Stimulated activated CD8-positive, alpha-beta memory T cell treated with anti-CD3 and anti-CD28 coated beads, Interleukin-2, amount 100 ng/mL, for 1 hour (primary cell): ENCODE measurements at places on chromosomes 16 and 17.

DNA sequence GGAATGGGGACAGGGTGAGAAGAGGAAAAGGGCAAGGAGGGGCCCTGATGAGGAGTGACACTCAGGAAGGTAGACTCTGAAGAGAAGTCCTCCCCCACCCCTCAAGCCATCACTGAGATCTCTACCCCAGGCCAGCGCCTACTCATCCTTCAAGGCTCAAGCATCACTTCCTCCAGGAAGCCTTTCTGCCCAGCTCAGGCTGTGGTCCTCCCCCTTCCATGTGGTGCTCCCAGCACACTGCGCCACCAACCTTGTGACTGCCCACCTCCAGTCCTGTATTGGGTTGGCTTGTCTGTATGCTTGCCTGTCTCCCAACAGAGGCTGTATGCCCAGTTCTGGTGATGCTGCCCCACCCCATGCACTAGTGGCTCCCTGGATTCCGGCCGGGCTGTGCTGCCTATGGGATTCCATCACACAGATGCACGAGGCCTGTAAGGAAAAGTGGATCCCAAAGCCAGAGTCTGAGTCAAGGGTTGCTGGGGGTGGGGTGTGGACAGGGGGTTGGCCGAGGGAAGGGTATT is 19.8 kb upstream of the ZFP90 start:
- DNase-seq: no peak

DNA sequence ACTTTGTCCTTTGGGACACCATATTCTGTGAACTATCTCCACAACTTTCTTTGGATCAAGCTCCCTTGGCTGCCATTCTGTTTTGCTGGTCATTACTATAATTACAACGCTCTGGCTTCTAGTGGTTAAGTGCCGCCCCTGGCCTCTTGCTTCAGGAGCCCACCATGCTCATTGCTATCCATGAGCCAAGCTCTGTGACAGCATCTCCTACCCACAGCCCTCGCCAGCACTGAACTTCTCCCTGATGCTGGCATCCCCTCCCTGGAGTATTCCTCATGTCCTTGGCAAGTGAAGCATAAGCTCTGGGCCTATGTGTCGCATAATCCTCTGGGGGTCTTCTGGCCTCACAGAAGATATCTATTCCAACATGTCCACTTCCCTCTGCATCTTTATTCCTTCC is 60.6 kb upstream of the DHX40 start:
- DNase-seq: no peak

- no peak for DNase-seq
These were observed 1.1 kb upstream of the PGAP3 start for GRCh38 chr17:39688945-39689344.

DNA sequence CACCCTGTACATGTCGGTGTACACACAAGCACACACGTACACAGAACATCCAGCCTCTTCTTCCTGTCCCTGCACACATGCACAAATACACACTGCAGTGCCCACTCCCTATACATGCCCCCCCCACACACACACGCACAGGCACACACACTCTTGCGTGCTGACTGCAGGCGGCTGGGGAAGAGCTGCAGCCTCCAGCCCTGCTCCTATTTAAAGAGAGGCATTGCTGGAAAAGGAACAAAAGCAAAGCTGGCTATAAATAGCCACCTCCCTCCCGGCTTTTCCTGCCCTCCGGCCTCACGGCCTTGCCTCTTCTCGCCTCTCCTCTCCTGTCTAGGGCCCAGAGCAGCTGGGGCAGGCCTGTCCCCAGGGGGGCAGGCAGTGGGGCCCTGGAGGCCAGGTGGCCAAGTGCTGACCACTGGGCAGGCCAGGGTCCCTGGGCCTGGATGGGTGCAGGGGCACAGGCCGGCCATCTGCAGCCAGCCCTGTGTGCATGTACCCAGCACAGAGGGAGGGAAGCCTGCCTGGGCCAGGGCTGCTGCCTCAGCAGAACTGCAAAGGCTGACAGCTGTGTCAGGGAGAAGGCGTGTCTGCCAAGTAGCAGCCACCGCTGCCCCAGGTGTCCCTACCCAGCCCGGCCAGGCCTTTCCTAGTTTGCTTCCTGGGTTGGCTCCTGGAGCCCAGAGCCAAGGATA is 25.4 kb downstream of the RTN4RL1 start:
- no peak for DNase-seq

DNA sequence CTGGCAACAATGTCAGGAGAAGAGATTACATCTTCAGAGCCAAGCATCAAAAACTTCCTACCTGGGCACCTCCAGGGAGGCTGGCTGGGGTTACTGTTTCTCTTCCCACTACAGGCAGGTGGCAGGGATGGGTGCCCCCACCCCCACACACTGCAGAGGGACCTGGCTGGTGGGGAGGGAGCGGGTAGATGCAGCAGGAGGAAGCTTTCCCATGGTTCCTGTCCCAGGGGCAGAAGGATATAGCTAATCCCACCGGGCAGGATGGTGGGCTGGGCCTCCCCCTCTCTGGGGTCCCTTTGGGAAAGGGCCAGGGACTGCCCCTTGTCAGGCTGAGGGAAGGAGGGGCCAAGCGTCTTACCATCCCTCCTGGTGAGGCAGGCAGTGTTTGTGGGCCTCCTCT is 16.7 kb upstream of the MTMR4 start:
- no peak for DNase-seq

- DNase-seq: no peak
These were observed 11.8 kb upstream of the CLTC start for GRCh38 chr17:59607817-59608403.

GRCh38 chr16:81626181-81626674 is 152.9 kb upstream of the PLCG2 start:
- no peak for DNase-seq

- DNase-seq: no peak
These were observed 8.9 kb upstream of the TRPV3 start for GRCh38 chr17:3566551-3566950.
